ENCODE measurements at places on chromosomes 7 and 10. TPM values are rescaled to one million over a fixed set of nuclear protein-coding genes. Genes with fewer than 3 reads are reported as not detected.

CFAP46 gene
- total RNA-seq, result not detected

CDNF gene
- 0.75 TPM for total RNA-seq

STAM gene
- 39.8 TPM for total RNA-seq

ETV1 gene
- 3.4 TPM for total RNA-seq

HDAC9 gene
- total RNA-seq, result 0.55 TPM

SEMA3C gene
- total RNA-seq, result not detected

CYP2C19 gene
- total RNA-seq, result 0.13 TPM

All from activated CD4-positive, alpha-beta memory T cell treated with anti-CD3 and anti-CD28 coated beads, Interleukin-2, amount 10 ng/mL, durations not matched to agents 7 days and 5 days (primary cell).